B cell (primary cell): ENCODE measurements at places on chromosomes 7 and 10. TPM values are rescaled to one million over a fixed set of nuclear protein-coding genes. Genes with fewer than 3 reads are reported as not detected.

The SLC39A12 gene
- total RNA-seq = not detected in 2 replicates

The NPFFR1 gene
- total RNA-seq = not detected in 2 replicates

The FGFR2 gene
- total RNA-seq = not detected in 2 replicates

The DPCD gene
- total RNA-seq = 1.6 and 2.2 TPM in 2 replicates
